ENCODE measurements at places on chromosomes 6 and 20.

GRCh38 chr20:10654250-10654610, 19.6 kb downstream of the JAG1 start:
- DNase-seq: no peak

- no peak for DNase-seq
Observed at GRCh38 chr20:13765299-13765698, 19.4 kb downstream of the ESF1 start.

- no peak for DNase-seq
Observed at GRCh38 chr6:150894191-150894744, 28.8 kb downstream of the MTHFD1L start.

GRCh38 chr6:56370561-56371211, 123.3 kb upstream of the COL21A1 start:
- DNase-seq: no peak

GRCh38 chr6:42302411-42302810, 84.8 kb upstream of the MRPS10 start:
- DNase-seq: no peak

- no peak for DNase-seq
Observed at GRCh38 chr6:109701221-109701620, 10.1 kb downstream of the FIG4 start.

GRCh38 chr20:63573647-63574131, 350 bp downstream of the HELZ2 start:
- DNase-seq: no peak

GRCh38 chr6:143973097-143973966, 34.7 kb downstream of the PLAGL1 start:
- no peak for DNase-seq

DNA sequence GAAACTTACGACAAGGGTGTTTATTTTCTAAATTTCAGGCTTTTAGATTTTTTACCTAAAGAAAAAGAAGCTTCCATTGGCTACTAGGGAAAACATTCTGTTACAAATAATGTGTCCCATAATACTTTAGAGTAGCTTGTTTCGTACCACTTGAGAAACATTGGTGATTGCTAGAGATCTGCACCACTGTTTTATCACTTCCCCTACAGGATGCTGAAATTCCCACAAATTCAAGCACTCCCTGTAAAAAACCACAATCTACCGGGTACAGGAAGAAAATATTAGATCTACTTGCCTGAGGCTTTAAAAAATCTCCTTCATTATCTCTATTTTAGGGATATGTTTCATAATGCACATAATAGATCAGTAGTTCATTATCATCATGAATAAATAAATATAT, 29.9 kb downstream of the SEL1L2 start:
- DNase-seq: no peak

DNA sequence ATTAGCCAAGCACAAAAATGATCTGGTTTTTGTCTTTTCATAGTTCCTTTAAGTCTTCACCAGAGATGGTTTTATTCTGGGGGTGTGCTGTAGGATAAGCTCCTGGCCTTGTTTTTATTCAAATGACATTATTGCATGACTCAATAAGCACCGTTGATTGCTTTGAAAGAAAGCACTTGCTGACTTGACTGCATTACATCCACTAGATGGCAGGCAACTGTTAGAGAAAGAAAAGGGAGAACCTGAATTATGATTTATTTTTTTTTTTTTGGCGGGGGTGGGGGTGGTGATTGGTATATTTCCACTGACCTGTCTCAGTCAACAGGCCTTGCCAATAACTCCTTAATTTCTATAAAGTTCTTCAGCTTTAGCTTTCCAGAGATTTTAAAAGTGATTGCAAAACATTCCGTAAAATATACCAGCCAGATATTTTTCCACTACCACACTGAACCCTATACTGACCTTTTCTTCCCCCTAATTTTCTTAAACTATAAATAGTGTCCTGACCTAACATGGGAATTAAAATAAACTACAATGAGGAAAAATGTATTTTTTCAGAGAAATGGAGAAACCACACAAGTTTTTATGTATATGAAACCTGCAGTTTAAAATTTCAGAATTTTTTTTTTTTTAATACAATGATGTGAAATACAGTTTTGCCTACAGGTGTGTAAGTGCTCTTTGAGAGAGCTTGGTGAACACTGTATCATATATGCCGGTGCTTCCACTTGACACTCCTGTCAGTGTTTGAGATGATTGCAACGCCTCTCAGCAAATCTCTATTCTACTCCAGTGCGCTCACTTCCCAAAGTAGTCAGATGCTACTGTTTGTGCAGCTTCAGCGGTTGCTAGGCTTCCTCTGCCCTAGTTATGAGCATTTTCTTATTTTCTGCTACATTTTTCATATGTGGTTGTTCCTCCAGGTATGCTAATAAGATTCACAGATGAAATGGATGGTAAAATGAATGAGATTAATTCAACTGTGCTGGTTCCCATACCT, 274.3 kb downstream of the CD109 start:
- DNase-seq: no peak

DNA sequence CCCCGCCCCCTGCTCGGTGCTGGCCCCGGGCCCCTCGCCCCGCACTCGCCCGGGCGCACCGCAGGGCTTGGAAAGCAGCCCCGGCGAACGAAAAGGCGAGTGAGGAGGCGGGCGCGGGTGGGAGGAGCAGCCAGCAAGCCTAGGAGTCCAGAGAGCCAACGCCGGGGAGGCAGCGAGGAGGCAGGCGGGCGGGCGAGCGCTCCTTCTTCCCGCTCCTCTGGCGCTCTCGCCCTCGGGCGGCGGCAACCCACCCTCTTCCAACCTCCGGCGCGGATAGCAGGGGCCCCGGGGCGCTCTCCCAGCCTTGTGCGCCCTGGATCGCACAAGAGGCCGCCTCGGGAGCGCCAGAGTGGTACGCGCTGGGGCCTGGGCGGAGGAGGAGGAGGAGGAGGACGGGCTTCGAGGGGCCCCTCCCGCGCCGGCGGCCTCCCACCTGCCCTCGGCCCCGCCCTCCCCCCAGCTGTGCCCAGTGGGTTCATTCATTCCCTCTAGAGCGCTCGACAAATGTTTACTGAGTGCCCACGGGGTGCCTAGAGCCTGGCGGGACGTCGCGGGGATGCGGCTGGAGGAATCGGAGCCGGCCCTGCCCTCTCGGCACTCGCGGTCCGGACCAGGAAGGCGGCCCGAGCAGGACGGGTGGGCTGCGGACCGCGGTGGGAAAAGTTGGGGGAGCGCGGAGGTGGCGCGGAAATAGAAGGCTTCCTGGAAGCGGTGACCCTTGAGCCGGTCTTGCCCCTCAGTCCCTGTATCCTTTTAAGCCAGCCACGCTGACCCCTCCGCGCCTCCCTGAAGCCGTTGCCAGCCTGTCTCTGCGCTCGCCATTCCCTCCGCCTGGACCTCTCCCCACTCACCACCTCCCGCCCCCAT, at the start of gene BMP7:
Gene BMP7, minus strand, starts transcription at position 351 of the 867 bp plus-strand sequence. CDS start 519 bp downstream, outside the sequence.
- no peak for DNase-seq

- no peak for DNase-seq
Observed at GRCh38 chr20:36248836-36249235, 12.6 kb downstream of the AAR2 start.

- no peak for DNase-seq
Observed at GRCh38 chr6:147752689-147753403, 244.4 kb downstream of the SAMD5 start.

GRCh38 chr6:30555816-30556065, 548 bp downstream of the GNL1 start:
- DNase-seq: no peak

DNA sequence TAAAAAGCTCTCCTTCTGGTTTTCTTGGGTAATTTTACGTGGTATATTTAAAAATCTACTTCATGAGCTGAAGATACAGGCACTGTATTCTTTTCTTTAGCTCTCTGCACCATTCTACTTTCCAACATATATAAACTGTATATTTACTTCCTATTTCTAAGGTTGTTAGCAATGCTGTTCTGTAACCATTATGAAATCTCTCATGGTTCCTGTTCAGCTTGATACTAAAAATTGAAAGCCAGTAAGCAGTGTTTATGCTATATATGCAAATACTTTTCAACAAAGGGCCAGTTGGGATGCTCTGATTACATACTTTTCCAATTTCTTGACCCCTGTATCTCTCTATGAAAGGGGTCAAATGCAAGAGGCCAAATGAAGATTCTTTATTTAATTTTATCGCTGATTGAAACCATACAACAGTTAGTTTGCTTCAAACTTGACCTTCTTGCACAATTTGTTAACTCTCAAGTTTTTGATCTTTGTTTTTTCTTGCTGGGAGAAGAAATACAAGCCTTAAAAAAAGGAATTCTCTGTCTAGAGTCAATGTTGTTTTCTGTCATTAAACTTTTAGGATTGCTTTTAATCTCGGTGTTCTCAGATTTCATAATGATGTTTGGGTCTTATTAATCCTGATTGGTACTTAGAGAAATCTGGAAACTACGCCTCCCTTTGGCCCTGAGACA, 223.2 kb downstream of the PRL start:
- DNase-seq: no peak

DNA sequence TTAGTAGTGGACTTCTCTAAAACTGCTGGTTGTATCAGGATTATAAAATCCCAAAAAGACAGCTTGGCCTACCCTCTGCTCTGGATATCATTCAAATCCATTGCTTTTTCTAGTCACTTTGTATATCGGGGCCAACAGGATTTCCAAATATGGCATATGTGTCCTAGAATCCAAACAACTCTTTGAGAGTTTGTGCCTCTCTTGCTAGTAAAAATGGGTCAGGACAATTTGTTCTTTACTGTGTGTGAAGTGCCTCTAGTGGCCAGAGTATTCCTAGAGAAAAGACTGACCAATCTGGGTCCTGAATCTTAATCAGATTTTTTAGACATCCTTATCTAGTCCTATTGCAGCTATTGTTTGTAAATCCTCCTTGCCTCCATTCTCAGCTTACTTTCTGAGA, 33.5 kb upstream of the MANEA start:
- DNase-seq: no peak

GRCh38 chr6:79436241-79436640, 101.0 kb downstream of the LCA5 start:
- no peak for DNase-seq

GRCh38 chr6:156943816-156944215, 166.6 kb downstream of the ARID1B start:
- no peak for DNase-seq

DNA sequence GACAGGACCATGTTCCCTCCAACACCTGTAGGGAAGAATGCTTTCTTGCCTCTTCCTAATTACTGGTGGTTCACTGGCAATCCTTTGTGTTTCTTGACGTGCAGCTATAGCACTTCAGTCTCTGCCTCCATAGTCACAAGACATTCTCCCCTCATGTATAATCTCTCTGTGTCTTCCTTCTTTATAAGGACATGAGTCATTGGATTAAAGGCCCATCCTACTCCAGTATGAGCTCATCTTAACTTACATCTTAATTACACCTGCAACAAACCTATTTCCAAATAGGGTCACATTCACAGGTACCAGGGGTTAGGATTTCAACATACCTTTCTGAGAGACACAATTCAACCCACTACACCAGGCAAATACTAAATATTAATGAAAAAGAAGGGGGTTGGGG, 213.6 kb downstream of the RNGTT start:
- DNase-seq: no peak

DNA sequence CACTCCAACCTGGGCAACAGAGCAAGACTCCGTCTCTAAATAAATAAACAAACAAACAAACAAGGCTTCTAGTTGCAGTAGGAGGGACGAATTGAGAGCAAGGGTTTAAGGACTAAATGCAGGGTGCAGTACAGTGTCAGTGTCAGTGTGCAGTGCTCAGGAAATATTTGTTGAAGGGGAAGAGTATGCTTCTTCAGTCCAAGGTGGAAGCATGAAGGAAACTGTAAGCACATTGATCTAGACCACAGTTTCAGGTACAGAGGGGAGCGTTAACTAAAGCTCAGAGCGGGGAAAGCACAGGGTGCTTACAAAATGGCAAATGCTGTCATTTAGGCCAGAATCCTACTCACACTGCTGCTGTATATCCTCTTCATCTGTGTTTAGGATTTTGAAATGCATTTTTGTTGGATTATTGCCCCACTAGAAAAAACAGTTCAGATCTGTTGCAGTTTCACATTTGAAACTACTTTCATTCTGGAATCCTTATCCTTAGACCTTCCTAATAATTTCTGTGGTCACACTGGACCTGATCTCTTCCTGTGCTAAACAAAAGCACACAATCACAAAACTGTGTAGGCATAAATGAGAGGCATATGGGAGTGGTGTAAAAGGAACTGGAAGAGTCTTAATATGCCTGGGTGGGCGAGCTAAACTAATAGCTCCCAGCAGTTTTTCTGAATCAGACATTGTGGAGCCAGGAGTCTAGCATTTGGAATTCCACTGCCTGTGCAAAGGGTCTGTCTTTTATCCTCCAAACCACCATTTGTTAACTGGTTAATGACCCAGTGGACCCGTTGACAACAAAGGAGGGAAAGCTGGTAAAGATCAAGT, 41.4 kb downstream of the CBFA2T2 start:
- DNase-seq: no peak

- no peak for DNase-seq
Observed at GRCh38 chr20:48489046-48489463, 338.7 kb downstream of the PREX1 start.

DNA sequence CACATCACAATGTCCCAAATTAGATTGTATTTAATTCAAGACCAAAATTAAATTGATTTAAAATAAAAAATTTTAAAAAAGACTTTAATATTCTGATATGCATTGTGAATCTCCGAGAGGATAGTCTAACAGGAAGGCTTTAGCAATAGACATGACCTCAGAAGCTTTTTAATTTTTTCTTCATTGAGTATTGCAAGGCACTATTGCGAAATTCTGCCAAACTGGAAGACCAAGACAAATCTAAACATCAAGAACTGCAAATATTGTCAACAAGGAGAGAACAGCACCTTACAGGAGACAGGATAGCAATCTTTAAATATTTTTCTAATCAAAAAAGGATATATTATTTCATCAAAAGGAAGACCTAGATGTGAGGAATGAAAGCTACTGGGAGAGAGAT, 56.9 kb downstream of the BMP5 start:
- DNase-seq: no peak

GRCh38 chr6:81741689-81742088, 10.8 kb downstream of the TENT5A start:
- DNase-seq: no peak

DNA sequence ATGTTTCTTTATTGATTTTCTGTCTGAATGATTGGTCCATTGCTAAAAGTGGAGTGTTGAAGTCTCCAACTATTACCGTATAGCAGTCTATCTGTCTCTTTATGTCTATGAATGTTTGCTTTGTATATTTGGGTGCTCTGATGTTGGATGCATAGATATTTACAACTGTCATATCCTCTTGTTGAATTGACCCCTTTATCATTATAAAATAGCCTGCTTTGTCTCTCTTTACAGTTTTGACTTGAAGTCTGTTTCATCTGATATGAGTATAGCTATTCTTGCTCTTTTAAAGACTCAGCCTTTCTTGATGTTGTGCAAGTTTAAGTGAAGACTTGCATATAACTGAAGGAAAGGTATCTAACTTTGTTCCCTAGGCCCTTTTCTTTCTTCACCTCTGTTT, 173.8 kb upstream of the RAB32 start:
- no peak for DNase-seq

DNA sequence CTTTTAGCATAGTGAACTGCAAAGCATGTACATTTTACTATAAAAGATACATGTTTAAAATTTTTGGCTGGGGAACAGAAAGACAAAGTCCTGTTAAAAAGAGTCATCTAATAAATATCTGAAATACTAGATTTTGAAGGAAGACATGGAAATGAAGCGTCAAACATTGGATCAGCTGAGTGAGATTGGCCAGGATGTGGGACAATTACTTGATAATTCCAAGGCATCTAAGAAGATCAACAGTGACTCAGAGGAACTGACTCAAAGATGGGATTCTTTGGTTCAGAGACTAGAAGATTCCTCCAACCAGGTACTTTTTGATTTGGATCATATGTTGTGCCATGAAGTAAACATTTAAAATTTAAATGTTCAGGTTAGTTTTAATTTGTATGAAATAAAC, 162.3 kb downstream of the UTRN start:
- DNase-seq: no peak

- DNase-seq: no peak
Observed at GRCh38 chr6:25601800-25602673, 50.0 kb upstream of the SCGN start.

Data from activated CD8-positive, alpha-beta memory T cell treated with anti-CD3 and anti-CD28 coated beads for 1 hour (primary cell).